ENCODE measurements at places on chromosomes 6 and 20.

DNA sequence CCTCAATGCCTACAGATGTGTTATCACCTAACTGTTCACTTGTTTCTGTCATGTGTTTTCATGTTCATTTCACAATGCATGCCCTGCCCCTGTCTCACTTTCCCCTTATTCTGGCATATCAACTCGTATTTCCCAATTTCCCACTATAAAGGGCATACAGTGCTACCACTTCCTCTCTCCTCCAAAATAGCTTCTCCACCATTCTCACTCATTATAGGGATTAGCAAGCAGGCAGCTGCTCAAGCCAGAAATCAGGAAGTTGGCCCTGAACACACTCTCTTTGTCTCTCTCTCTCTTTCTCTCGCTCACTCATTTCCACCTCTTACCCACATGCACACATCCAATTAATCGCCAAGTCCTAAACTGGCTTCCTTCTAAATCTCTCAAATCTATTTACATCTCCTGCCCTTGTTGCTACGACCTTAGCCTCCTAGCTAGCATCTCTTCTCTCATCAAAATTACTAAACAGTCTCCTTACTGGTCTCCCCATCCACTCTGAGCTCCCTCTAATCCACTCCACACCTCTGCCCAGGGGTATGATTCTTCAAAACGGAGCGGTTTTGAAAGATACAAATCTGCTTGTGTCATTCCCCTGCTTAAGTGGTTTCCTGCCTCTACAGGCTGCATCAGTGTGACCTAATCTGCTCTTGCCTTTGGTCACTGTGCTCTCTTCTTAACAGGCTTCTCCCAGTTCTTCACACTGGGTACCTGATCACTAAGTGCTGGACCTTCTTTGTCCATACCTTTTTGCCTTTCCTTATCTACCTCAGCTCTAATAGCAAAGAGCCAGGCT is 196.2 kb downstream of the BTBD9 start:
- no peak for DNase-seq

- DNase-seq: no peak
These were observed 28.6 kb upstream of the GTSF1L start for GRCh38 chr20:43755390-43755789.

- DNase-seq: no peak
These were observed 33.3 kb upstream of the ZBP1 start for GRCh38 chr20:57653546-57653900.

- DNase-seq: no peak
These were observed 43.6 kb downstream of the REPS1 start for GRCh38 chr6:138944412-138944811.

GRCh38 chr20:19449051-19449450 is 236.6 kb downstream of the SLC24A3 start:
- no peak for DNase-seq

DNA sequence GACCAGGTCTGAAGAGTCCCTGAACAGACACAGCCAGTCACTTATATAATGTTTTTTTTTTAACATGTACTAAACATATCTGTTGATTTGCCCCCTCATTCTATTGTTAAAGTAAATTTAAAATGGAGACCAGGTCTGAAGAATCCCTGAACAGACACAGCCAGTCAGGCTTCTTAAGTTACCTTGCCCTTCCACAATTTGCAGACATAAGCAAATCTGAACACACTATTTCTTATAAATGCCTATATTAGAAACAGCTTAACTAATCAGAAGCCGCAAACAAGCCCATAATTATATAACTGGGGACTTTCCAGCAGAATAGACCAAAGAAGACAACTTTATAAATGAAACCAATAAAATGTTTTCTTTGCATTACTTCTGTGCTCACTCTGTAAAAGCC is 118.2 kb downstream of the DNAH8 start:
- no peak for DNase-seq

- DNase-seq: no peak
These were observed 146.0 kb downstream of the LAMP5 start for GRCh38 chr20:9660236-9660868.

DNA sequence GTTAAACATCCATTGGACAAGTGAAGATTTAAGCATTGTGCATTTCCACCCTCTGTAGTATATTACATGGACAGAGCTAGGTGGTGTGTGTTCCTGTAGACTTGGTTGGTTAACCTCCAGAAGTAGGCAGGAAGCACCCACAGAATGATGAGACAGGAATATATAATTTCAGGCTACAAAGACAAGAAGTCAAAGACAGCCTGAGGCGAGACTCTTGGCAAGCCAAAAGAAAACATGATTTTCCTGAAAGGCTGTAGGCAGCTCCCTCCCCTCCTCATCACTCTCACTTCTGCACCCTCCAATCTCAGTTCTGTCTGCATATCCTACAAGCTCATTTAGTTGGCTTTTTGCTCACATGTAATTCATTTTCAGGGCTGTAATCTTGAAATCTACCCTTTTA is 110.0 kb upstream of the SLC35B3 start:
- DNase-seq: no peak

GRCh38 chr6:14873781-14874441 is 372.0 kb upstream of the JARID2 start:
- DNase-seq: no peak
